ENCODE measurements at places on chromosomes 1 and 21.

DNA sequence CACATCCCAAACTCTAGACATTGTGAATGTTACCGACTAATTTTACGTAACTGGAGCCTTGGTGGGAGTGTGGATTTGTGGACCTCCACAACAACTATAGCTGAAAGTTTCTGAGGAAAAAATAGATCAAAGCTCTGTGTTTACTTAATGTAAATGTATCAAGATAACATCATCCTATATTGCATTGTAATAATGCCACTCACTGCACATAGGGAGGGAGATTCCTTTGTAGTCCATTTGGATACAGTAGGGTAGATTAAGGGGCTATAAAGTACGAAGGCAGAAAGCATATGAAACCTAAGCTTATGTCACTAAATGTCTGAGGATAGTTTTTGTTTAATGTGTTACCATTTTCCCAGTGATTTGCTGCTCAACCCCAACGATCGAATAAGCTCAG is 273.4 kb downstream of the TM2D1 start:
- DNase-seq: no peak

GRCh38 chr1:167659450-167659849 is 29.4 kb downstream of the RCSD1 start:
- DNase-seq: no peak

DNA sequence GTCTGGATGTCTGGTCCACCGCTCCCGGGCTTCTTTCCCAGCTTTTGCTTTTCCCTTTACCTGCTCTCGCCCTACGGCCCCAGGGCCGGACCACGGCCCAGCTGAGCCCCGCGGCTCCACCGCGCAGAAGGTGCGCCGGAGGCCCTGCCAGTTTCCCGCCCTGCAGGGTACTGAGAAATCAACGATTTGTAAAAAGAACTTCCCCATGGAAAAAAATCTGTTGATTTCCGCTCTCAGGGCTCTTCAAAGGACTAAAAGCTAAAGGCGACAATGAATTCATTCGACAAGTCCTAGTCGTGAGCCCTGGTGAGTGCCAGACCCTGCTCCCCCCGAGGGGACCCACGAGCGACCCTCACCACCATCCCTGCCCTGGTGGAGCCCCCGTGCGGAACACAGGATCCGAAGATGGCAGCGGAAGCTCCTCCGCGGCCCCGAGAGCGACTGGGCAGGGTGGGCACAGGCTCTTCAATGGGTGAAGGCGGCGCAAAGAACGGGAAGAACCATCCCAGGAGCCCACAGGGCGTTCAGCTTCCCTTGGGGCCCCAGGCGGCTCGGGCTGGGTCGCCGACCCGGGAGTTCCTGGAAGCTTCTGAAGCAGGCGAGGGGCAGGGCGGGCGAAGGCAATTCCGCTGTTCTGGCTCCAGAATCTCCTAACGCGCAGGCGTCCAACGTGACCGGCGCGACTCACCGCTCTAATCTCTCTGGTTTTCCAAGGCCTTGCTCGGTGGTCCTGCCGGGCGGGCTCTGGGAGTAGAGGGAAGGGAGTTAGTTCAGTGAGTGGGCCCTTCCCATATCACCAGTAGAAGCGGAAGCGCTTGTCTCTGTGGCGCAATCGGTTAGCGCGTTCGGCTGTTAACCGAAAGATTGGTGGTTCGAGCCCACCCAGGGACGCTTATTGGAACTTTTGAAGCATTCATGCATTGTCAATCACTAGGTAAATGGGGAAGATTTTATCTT is 6.6 kb upstream of the RNU1-2 start:
- DNase-seq: peak; percentile 71

GRCh38 chr1:8365661-8366362 is 47.9 kb downstream of the SLC45A1 start:
- no peak for DNase-seq

- DNase-seq: no peak
Observed at GRCh38 chr1:41740630-41741239, 178.0 kb downstream of the HIVEP3 start.

- DNase-seq: peak; percentile 6
Observed at GRCh38 chr1:52127181-52128180, 14.4 kb upstream of the ZFYVE9 start.
